ENCODE measurements at places on chromosomes 16 and 17.

DNA sequence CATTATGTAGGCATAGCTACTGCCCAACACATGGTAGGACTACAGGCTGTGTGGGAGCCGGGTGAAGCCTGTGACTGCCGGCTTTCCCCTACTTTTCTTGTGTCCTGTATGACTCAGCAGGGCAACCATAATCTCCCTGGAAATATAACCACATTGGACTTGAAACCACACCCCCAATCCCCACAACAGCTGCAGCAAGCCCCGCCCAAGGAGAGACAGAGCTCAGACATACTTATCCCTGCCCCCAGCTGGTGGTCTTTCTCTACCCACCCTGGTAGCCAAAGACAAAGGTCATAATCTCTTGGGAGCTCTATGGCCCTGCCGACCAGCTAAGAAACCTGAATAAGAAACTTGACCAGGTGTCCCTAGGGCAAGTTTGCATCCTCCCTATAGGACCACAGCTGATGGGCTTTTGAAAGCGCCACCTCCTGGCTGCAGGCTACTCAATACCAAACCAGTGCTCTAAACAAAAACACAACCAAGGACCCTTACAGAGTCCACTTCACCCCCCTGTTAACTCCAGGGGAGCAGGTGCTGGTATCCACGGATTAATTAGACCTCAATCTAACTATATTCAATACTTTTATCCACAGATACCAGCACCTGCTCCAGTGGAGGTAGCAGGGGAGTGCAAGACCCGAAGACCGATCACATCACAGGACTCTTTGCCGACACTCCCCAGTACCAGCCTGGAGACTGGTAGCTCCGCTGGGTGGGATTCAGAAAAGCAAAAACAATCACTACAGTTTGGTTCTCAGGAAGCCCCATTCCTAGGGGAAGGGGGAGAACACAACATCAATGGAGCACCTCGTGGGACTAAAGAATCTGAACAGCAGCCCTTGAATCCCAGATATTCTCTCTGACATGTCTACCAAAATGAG lies 91.2 kb downstream of the IRX5 start:
- peak; percentile 68 for DNase-seq

DNA sequence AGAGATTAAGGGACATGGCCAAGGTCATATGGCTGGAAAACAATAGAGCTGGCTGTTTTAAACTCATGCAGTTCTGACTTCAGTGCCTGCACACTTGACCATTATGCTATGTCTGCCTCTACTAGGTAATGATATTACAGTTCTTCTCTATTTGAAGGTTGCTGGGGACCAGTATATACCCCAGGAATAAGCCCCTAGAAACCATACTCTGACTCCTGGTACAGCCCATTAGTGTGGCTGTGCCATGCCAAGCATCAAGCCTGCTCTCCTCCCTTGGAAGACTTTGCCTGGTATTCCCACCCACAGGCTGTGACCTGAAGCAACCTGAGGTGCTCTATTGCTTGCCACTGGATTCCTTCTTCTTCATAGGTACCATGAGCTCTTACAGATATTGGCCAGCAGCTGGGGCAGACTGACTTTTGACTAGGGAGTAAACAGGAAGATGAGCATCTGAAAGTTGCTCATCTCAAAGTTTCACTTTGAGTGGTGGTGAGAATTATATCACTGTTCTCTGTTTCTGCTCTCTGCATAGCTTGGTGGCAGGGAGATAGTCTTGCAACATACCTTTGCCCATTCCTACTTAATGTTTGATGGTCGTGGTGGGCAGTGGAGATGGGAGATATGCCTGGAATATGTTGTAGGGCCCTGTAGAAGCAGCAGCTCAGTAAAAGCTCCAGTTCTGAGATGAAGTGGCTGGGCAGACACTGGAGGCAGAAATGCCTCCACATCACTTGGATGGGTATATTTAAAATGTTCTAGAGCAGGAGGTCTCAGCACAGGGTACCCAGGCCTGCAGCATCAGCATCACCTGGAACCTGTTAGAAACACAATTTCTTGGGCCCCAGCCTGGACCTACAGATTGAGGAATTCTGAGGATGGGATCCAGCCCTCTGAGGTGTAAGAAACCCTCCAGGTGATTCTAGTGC lies 274.7 kb downstream of the HS3ST4 start:
- no peak for DNase-seq

DNA sequence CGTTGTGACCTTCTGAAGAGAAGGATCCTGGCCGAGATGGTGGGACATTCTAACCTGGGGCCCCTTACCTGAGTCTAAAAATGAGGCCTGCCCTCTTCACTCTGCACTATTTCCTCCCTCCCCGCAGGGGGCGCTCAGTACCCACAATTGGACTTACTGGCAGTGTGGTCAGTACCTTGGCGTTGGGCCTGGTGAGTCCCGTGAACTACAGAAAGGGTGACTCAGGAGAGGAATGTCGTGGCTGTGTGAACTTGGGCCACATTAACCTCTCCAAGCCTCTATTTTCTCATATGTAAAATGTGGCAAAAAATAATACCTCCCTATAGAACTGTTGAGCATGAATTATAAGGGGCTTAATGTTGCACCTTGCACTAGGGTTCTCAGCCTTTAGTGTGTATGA lies 3.9 kb downstream of the RSAD1 start:
- peak; percentile 87 for DNase-seq

DNA sequence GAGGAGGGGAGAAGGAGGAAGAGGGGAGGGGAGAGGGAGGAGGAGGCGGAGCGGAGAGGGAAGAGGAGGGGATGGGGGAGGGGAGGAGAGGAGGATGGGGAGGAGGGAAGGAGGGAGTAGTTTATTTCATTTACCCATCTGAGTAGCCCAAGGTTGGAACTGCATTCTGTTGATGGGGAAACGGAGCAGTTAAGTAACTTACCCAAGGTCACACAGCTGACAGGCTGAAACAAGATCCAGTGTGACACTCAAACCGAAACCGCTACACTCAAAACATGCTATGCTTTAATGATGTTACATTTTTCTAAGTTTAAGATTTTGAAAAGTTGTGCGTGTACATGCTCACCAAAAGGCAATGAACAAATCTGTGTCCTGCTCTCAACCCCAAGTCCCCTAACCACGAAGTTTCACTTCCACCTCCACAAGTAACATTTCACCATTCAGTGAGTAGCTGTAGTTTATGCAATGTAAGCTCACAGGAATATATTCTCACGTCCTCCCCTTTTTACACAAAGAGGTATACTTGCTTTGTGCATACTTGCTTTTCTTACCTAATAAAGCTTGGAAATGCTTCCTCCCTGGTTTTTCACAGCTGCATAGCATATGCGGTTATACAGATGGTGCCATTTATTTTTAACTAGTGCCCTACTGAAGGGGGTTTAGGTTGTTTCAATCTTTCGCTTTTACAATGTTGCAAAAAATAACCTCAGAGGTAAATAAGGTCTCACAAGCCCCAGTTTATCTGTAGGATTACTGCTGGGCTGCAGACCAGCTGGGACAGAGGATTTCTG lies 275.3 kb downstream of the PARN start:
- no peak for DNase-seq

GRCh38 chr17:46158323-46159296 lies 34.6 kb downstream of the KANSL1 start:
- DNase-seq, result no peak

- no peak for DNase-seq
Observed at GRCh38 chr17:7217113-7217987, 2.3 kb downstream of the DLG4 start.

- peak; percentile 62 for DNase-seq
Observed at GRCh38 chr16:81723098-81723723, 55.9 kb upstream of the PLCG2 start.

DNA sequence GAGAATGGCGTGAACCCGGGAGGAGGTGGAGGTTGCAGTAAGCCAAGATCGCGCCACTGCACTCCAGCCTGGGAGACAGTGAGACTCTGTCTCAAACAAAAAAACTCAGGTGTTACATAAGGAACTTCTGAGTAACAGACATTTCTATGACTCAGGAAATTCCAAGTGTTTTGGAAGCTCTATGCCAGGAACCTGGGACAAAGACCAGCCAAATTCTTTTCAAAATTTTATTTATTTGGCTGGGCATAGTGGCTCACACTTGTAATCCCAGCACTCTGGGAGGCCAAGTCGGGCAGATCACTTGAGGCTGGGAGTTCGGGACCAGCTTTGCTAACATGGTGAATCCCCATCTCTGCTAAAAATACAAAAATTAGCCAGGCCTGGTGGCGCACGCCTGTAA lies 5.2 kb upstream of the SH2B1 start:
- no peak for DNase-seq

DNA sequence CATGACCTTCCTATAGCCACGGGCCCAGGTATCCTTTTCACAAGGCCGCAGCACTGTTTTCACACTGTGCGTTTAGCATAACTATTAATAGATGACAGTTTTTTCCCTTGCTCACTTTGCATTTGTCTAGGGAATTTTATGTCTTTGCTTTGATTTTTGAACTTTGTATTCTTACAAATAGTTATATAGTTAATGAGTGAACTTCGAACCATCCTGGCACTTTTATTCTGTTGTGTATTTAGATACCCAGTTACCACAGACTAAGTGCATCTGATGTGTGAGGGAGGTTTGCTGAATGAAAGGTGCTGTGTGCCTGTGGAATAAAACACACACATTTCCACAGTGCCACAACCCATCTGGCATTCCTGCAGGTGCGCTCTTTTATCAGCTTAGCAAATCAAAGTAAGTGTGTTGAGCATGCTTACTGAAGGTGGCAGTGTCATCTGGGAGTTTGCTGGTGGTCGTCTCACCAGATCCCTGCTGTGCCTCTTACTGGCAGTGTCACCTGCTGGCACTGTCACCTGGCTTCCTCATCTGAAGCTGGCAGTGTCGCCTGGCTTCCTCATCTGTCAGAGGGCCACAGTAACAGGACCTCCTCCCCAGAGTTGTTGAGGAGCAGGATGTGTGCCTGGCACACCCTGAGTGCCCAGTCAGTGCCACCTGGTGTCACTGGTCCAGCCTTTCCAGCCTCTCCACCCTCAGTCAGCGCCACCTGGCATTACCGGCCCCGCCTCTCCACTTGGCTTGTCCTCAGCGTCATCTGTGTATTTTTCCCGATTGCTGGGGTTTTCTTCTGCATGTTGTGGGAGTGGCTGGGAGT lies 37.6 kb downstream of the USP10 start:
- DNase-seq, result peak; percentile 67

GRCh38 chr17:75130632-75131277 lies 787 bp downstream of the NT5C start:
- peak; percentile 45 for DNase-seq

- no peak for DNase-seq
Observed at GRCh38 chr17:2040942-2041560, 771 bp upstream of the OVCA2 start.

DNA sequence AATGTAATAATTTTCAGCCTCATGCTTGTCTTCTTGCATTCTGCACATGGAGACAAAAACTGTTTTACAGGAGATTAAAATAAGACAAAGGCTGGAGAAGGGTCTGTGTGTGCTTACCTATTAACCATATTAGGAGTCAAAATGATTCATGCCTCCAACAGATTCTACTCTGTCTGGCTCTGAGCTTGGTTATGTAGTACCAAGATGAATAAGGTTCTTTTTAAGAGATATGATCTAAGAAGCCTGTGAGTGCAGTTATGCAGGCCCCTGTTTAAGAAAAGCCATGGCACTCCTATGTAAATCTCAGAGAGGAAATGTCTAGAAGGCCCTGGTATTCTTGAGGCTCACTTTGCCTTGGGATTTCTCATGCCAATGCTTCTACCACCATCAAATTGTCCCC lies 486.6 kb upstream of the CDH11 start:
- no peak for DNase-seq

GRCh38 chr16:75996491-75996890 lies 270.2 kb upstream of the CPHXL start:
- no peak for DNase-seq

DNA sequence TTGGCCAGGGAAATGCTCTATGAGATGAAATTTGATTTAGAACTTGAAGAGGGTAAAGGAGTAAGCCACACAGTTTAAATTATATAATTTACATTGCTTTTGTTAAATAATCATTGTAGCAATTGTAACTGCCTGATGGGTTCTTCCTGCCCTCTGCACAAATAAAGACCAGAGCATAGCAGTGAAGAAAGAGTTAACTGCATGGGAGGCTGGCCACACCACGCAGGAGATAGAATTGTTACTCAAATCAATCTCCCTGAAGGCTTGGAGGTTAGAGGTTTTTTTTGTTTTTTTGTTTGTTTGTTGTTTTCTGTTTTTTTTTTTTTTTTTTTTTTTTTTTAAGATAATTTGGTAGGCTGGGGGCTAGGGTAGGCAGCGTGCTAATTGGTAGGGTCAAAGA lies 467.0 kb upstream of the GOT2 start:
- no peak for DNase-seq

DNA sequence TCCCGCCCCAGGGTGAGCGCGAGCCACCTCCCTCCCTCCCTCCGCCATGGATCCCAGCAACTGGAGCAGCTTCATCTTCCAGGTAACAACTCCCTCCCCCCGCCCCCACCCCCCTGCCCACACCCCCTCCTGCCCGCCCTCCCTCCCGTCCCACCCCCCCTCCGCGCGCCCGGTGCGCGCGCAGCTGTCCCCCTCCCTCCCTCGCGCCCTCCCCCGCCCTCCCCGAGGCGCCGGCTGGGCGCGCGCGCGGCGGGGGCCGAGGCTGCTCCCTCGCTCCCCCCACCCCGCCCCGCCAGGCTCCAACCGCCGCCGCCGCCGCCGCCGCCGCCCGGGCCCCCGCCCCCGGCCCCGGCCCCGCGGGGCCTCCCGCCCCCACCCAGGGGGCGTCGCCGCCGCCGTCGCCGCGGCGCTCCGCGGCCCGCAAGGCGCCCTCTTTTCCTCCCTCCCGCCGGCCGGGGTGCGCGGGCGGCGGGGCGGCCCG lies at the start of gene MAZ:
Gene MAZ, plus strand, starts transcription at position 431 of the 481 bp plus-strand sequence. CDS start 173 bp downstream, outside the sequence.
- peak; percentile 86 for DNase-seq

DNA sequence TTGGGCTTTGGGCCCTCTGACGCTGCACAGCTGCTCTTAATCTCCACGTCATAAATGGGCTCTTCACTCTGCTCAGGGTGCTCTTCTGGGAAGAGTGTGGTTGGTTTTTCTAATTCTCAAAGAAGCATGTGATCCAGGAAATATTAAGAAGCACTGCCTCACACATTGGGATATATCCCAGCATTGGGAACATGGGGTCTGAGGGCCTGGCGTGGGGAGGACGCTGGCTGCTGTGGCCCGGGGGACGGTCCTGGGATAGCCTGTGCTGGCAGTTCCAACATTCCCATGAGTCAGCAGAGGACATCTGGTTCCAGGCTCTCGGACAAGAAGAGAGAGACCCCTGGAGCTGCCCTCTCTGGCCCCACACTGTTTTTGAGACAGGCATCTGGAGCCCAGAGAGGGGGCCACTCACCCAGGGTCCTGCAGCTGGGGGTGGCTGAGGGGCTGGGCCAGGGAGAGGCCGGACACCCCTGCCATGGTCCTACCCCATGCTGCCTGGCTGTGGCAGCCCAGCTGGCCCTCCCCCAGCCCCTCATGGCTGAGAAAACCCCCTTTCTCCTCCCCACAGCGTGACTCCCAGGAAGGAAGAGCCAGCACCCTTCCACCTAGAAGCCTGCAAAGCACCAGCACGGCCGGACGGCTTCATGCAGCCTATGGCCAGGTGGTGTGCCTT lies 58.8 kb downstream of the NT5M start:
- DNase-seq, result no peak

GRCh38 chr17:68734187-68734900 lies 133.2 kb upstream of the FAM20A start:
- no peak for DNase-seq

GRCh38 chr17:30232824-30233427 lies 2.6 kb downstream of the SLC6A4 start:
- no peak for DNase-seq
